Uterus (tissue), 4 donors: ENCODE measurements at places on chromosomes 3 and 15.

DNA sequence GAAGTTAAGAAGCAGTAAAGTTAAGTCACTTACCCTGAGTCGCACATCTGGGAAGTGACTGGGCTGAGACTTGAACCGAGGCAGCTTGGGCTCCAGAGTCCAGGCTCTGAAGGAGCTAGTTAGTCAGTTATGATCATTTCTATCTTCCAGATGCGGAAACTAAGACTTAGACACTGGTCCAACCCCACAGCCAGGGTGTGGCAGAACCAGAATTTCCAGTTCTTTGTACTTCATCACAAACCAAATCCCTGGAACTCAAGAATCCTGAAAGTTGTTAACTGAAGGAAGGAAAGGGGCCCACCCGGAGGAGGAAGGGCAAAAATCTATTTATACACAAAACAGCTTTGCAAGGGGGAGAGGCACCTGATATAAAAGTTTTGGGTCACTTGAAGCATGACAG is 389.9 kb downstream of the SHQ1 start:
- no peaks in the 10 kb centered on the region for H3K36me3 ChIP-seq
- H3K4me1 ChIP-seq = no peaks in the 10 kb centered on the region
- no peak overlapping the region for H3K27ac ChIP-seq
- no peaks in the 10 kb centered on the region for H3K27me3 ChIP-seq
- DNase-seq = no peak
- no peak overlapping the region for H3K4me3 ChIP-seq

DNA sequence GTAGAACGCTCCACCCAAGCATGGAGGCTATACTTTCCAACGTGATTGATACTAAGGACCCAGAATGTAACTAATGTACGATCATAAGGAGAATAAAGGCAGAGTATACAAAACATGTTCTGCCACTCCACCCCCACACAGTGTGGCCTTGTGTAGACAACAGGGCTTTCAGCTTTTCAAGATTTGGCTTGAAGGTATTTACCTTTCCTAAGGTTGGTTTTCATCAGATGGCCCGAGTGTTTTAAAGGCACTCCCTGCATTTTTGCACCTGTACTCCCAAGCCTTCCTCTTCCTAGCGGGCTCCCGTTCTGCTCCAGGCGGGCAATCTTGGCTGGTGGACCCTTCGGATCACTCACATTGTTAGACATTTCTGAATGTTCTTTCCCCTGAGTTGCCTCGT is 4.6 kb downstream of the SATB1 start:
- H3K36me3 ChIP-seq = no peaks in the 10 kb centered on the region
- H3K27me3 ChIP-seq = no peaks in the 10 kb centered on the region
- H3K4me1 ChIP-seq = no peaks in the 10 kb centered on the region
- no peak for DNase-seq
- no peak overlapping the region for H3K27ac ChIP-seq
- H3K4me3 ChIP-seq = no peak overlapping the region

DNA sequence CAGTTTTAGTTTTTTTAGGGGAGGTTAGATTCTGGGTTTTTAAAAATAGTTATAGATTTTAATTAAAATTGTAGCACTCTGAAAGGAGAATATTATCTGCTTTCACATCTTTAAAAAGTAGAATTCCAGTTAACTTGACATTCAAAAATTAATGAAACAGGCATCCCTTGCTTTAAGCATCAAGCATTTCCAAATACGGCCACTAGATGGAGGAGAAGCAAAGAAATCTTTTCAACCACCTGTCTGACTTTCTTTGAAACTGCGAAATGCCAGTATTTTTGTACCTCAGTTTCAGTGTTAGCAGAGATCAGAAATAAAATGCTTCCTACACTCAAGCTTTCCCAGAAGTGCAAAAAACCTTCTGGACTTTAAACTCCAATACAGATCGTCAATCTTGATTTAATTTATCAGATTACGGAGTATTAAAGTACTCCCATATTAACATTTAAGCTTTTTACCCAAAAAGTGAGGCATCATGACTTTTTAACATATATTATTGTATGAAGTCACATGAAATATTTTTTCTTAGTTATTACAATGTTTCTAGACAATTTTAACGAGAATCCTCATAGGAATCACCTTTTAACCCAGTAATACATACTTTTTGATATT is 153.3 kb downstream of the P3H2 start:
- H3K27ac ChIP-seq = no peak overlapping the region
- H3K4me1 ChIP-seq = no peaks in the 10 kb centered on the region
- DNase-seq = no peak
- H3K36me3 ChIP-seq = no peaks in the 10 kb centered on the region

DNA sequence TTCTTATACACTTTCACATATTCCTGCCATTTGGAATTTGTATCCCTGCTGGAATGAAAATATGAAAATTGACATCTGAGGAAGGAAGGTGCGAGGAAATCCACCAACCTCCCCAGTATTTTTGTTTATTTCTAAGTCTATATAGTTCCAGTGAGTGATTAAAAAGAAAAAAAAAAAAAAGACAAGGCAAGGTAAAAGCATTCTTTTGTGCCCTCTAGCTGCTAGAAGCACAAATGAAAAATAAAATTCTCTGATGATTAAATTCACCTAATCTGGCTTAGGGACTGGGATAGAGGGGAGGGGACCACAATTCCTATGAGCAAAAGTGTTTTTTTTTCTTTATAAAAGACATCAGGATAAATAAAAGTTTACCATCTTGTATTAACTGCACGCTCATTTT is 370.9 kb downstream of the NR2F2 start:
- H3K36me3 ChIP-seq = no peaks in the 10 kb centered on the region
- H3K27me3 ChIP-seq = no peaks in the 10 kb centered on the region
- no peaks in the 10 kb centered on the region for H3K4me1 ChIP-seq
- H3K4me3 ChIP-seq = no peak overlapping the region
- DNase-seq = no peak
- H3K27ac ChIP-seq = no peak overlapping the region

DNA sequence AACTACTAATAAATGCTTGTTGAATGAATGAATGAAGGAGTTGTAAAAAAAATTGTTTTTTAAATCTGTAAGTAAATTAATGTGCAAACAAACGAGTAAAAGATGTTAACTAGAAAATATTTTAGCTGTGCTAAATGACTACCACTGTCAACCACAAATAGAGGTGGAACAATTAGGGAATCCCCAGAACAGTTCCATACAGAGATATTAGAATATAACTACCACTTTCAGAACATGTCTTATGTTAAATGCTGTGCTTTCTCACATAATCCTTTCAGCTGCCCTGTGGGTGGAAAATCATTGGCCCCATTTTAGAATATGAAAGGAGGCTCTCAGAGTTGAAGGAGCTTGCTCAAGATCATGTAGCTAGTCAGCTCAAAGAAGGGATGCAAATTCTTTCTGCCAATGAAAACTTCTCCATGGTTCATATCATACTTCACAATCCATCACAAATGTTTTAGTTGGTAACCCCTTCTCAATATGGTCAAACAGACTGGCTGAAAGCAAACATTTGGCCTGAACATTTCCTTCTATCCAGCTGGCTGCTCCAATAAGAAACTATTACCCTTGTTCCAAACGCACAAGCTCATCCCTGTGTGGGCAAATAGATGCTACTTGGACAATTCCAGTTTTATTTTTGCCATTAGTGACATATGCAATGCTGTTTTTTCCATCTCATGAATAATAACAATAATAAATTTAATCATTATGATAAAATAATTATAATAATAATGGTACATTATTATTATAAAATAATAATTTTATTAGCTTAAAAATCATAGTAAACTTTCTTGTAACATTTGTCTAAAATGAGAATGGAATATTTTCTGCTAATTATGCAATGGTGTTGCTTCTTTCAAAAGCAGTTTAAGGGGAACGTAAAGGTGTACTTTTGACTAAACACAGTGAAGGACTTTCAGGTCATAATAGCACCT is 290.4 kb upstream of the STT3B start:
- H3K27me3 ChIP-seq = no peaks in the 10 kb centered on the region
- no peaks in the 10 kb centered on the region for H3K36me3 ChIP-seq
- no peaks in the 10 kb centered on the region for H3K4me1 ChIP-seq
- no peak for DNase-seq
- H3K4me3 ChIP-seq = no peak overlapping the region

- H3K27me3 ChIP-seq = no peaks in the 10 kb centered on the region
- peak overlapping the region; percentile 94 for H3K4me3 ChIP-seq
- peak; percentile 49 for DNase-seq
- H3K4me1 ChIP-seq = no peaks in the 10 kb centered on the region
Measured at GRCh38 chr3:179321668-179322285, 1.1 kb upstream of the ZNF639 start.

GRCh38 chr3:29050155-29050554 is 230.7 kb upstream of the RBMS3 start:
- H3K27ac ChIP-seq = no peak overlapping the region
- no peaks in the 10 kb centered on the region for H3K4me1 ChIP-seq
- DNase-seq = no peak
- H3K4me3 ChIP-seq = no peak overlapping the region

DNA sequence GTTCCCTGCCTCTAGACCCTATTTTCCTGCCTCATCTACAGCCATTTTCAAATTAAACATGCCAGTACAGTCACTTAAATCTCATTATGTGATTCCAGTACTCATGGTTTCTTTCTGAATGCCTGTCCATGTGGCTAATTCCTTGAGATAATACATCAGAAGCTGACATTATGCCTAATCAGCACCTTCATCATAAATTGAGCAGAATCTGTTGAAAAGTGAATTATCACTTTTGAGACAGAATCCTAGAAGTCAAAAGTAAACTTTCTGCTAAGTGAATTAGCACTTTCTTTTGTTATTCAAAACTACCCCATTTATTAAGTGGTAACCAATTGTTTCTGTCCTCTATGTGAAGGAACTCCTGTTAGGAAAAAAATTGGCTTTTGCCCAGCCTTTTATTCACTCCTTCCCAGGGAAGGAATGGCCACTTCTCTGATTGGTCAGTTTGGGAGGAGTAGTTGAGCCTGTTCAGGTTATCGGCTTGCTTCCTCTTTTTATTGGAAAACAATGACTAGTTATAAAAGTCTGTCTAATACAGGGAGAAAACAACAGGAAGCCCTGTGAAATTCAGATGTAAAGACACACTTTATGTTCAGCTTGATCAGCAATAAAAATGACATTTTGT is 40.5 kb downstream of the OSTN start:
- DNase-seq = no peak
- H3K36me3 ChIP-seq = no peaks in the 10 kb centered on the region
- H3K4me3 ChIP-seq = no peak overlapping the region
- no peaks in the 10 kb centered on the region for H3K4me1 ChIP-seq
- H3K27ac ChIP-seq = no peak overlapping the region

- DNase-seq = no peak
- no peak overlapping the region for H3K27ac ChIP-seq
- no peaks in the 10 kb centered on the region for H3K36me3 ChIP-seq
- H3K27me3 ChIP-seq = no peaks in the 10 kb centered on the region
Measured at GRCh38 chr3:191484461-191484860, 23.5 kb downstream of the PYDC2 start.

- no peak overlapping the region for H3K27ac ChIP-seq
- H3K27me3 ChIP-seq = no peaks in the 10 kb centered on the region
- no peak for DNase-seq
- no peak overlapping the region for H3K4me3 ChIP-seq
Measured at GRCh38 chr3:17407576-17407975, 334.9 kb downstream of the TBC1D5 start.

DNA sequence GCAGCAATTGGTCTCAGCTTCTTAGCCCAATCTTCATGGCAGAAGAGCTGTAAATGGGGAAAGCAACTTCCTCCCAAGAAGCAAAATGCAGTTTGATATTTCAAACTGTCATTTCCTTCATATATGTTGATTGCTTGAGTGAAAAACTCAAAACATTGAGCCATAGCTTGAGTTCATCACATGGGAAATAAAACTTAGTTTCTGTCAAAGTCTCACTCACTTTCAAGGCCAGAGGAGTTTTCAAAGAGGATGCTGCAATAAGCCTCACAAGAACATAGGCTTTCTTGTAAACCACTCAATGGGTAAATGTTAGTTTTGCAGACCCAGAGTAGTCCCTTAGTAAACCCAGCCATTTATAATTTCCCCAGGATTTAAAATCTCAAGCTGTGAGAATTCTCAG is 29.1 kb upstream of the SUCLG2 start:
- no peak for DNase-seq
- H3K4me1 ChIP-seq = no peaks in the 10 kb centered on the region
- H3K36me3 ChIP-seq = no peaks in the 10 kb centered on the region
- H3K4me3 ChIP-seq = no peak overlapping the region
- no peaks in the 10 kb centered on the region for H3K27me3 ChIP-seq

GRCh38 chr15:50593761-50594160 is 47.3 kb upstream of the USP50 start:
- no peaks in the 10 kb centered on the region for H3K27me3 ChIP-seq
- no peaks in the 10 kb centered on the region for H3K4me1 ChIP-seq

- no peaks in the 10 kb centered on the region for H3K27me3 ChIP-seq
- H3K4me3 ChIP-seq = no peak overlapping the region
- DNase-seq = no peak
- H3K4me1 ChIP-seq = peaks cover 3% of the 10 kb centered on the region
- no peaks in the 10 kb centered on the region for H3K36me3 ChIP-seq
Measured at GRCh38 chr3:65595222-65596028, 443.3 kb downstream of the MAGI1 start.

- H3K4me1 ChIP-seq = no peaks in the 10 kb centered on the region
- H3K36me3 ChIP-seq = no peaks in the 10 kb centered on the region
- DNase-seq = no peak
- no peaks in the 10 kb centered on the region for H3K27me3 ChIP-seq
Measured at GRCh38 chr15:88071141-88071540, 185.4 kb downstream of the NTRK3 start.

- H3K4me3 ChIP-seq = no peak overlapping the region
- H3K27me3 ChIP-seq = no peaks in the 10 kb centered on the region
- H3K36me3 ChIP-seq = no peaks in the 10 kb centered on the region
- no peaks in the 10 kb centered on the region for H3K4me1 ChIP-seq
- no peak for DNase-seq
- H3K27ac ChIP-seq = no peak overlapping the region
Measured at GRCh38 chr3:14925729-14926591, 21.4 kb upstream of the NR2C2 start.
